ENCODE measurements at places on chromosomes 16 and 17.

DNA sequence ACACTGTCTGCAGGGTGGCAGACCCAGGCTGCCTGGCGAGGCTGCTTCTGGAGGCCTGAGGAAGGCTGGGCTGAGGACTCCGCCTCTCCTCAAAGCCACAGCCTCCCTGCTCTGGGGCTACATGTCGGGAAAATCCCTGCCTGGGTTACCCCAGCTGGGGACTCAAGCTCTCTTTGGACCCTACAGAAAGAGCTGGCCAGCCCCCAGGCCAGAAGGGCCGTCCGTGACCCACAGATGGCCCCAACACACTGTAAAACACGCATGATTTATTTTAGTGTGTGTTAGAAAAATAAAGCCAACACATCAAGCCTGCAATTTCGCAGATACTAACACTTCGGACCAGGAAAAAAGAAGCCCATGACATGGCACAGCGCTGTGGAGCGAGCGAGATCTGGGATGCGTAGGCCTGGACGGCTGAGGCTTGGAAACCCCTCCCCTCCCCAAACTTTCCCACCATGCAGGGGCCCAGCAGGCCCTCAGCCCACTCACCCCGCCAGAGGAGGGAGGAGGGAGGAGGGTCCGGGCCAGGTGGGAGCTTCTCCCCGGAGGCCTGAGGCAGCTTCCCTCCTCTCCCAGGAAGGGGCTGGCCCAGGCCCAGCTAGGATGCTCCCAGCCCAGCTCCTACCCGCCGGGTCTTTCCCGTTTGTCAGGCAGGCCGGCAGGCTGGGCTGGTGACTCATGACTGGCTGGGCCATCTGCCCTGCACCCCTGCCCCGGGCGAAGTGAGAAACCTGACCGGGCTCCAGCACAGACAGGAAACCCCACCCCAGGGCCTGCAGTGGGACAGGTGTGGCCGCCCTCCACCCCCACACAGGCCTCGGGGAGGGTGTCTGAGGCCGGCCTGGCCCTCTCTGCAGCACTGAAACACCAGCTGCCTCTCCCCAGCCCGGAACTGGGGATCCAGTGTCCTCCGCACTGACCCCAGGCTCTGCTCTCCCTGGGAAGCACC is 34.1 kb upstream of the SLC38A10 start:
- DNase-seq: no peak

GRCh38 chr17:10266296-10266876 is 68.0 kb upstream of the GAS7 start:
- no peak for DNase-seq

- no peak for DNase-seq
Measured at GRCh38 chr16:78925083-78925767, 675.3 kb downstream of the MAF start.

- DNase-seq: no peak
Measured at GRCh38 chr16:23955088-23955487, 119.3 kb downstream of the PRKCB start.

GRCh38 chr17:82031885-82032627 is 578 bp downstream of the RAC3 start:
- DNase-seq: no peak

All from caudate nucleus (tissue), 63 donors.